ENCODE measurements at places on chromosomes 12 and 14.

GRCh38 chr14:80850197-80850814, 91.2 kb downstream of the CEP128 start:
- no peaks in the 10 kb centered on the region for H3K36me3 ChIP-seq
- no peak for DNase-seq
- no peak overlapping the region for H3K27ac ChIP-seq
- no peak overlapping the region for H3K4me3 ChIP-seq
- no peaks in the 10 kb centered on the region for H3K27me3 ChIP-seq

GRCh38 chr12:51904951-51905470, 2.3 kb upstream of the ACVRL1 start:
- H3K27me3 ChIP-seq, result peaks cover 45% of the 10 kb centered on the region
- no peak overlapping the region for H3K27ac ChIP-seq
- peaks cover 2% of the 10 kb centered on the region for H3K4me1 ChIP-seq

- peaks cover 7% of the 10 kb centered on the region for H3K36me3 ChIP-seq
- H3K4me1 ChIP-seq, result peaks cover 14% of the 10 kb centered on the region
- peak; percentile 78 for DNase-seq
- H3K27ac ChIP-seq, result no peak overlapping the region
- no peaks in the 10 kb centered on the region for H3K27me3 ChIP-seq
These were observed 121.7 kb downstream of the RALGAPA1 start for GRCh38 chr14:35687335-35687939.

DNA sequence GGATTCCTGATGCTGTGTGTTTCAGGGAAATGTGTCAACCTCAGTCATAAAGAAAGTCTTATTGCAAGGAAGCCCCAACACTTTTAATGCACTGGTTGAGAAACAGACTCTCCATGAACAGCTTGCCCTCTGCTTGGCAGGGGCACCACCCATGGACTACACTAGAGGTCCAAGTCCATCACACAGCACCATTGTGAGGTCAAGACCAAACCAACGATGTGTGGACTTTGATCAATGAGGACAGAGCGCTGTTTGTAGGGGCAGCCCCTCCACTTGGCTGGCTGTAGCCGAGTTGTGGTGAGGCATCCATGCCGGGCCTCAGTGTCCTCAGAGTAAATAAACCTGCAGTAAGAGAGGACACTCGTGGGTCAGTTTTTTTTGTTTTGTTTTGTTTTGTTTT, 29.8 kb downstream of the ZFYVE21 start:
- no peak for DNase-seq
- H3K27me3 ChIP-seq, result no peaks in the 10 kb centered on the region
- H3K4me3 ChIP-seq, result no peak overlapping the region
- peaks cover 9% of the 10 kb centered on the region for H3K4me1 ChIP-seq
- peaks cover 3% of the 10 kb centered on the region for H3K36me3 ChIP-seq

Measured in activated CD4-positive, alpha-beta T cell treated with anti-CD3 and anti-CD28 coated beads, Interleukin-2, amount 10 ng/mL, durations not matched to agents 24 days and 14 days (primary cell).